NCI-H524 (cell line): ENCODE measurements at places on chromosomes 12 and 14.

DNA sequence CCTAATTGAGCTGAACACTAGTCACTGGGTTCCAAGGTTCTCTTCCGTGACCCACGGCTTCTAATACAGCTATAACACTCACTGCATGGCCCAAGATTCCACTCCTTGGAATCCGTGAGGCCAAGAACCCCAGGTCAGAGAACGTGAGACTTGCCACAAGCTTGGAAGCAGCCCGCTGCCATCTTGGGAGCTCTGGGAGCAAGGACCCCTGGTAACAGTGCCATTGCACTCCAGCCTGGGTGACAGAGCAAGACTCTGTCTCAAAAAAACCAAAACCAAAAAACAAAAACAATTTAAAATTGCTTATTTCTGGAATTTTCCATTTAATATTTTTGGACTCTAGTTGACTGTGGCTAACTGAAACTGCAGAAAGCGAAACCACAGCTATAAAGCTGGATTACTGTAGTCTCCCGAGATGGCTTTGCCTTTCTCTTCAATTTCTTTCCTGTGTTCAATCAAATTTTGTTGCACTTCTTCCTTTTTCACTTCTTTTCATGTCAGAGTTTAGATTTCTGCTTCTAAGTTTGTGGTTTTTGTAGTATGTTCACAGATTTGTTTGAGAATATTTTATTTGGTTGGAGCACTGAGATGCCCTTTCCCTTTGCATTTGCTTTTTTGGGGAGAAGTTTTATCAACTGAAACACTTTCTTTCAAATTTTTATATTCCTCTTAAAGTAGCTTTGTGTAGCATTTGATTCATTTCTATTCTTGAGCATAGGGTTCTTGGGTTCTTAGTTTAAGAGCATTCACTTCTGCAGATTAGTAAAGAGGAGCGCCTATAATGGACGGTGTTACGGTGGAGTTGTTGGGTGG is 44.6 kb downstream of the DDHD1 start:
- no peak for DNase-seq

GRCh38 chr14:26216786-26217185 is 381.0 kb downstream of the NOVA1 start:
- DNase-seq, result no peak

DNA sequence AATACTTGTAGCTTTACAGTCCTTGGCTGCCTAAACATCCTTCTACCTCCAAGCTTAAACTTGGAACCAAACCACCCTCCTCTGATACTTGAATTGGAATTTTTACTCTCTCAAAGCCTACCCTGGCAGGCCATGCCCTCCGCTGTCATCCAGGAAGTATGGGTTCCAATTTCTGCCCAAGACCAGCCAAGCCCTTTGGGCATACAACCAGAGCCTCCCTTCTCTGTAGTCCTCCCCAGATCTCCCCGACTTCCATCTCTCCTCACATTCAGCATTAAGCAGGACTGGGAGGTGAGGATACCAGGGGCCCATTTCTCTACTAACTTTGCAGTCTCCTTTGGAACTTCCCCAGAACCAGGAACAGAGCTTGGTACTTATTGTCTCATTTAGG is 369 bp upstream of the DHH start:
- DNase-seq, result no peak

GRCh38 chr14:68487805-68488590 is 304.9 kb downstream of the ZFP36L1 start:
- DNase-seq, result no peak

GRCh38 chr14:26265170-26265685 is 332.6 kb downstream of the NOVA1 start:
- DNase-seq, result no peak

- DNase-seq, result no peak
Observed at GRCh38 chr14:75315144-75315543, 36.5 kb downstream of the FOS start.

DNA sequence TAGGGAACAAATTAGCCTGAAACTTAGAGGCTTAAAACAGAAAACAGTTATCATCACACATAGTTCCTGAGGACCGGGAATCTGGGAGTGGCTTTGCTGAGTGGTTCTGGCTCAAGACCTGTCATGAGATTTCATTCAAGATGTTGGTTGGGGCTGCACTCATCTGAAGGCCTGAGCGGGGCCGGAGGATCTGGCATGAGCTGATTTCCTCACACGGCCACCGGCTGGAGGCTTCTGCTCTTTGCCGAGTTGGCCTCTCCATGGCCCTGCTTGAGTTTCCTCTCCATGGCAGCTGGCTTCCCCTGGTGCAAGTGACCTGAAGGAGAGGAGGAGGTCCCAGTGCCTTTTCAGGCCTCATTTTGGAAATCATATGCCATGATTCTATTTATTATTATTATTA is 128.1 kb downstream of the PAPOLA start:
- DNase-seq, result no peak

GRCh38 chr14:78614593-78614992 is 444.4 kb downstream of the NRXN3 start:
- DNase-seq, result no peak

DNA sequence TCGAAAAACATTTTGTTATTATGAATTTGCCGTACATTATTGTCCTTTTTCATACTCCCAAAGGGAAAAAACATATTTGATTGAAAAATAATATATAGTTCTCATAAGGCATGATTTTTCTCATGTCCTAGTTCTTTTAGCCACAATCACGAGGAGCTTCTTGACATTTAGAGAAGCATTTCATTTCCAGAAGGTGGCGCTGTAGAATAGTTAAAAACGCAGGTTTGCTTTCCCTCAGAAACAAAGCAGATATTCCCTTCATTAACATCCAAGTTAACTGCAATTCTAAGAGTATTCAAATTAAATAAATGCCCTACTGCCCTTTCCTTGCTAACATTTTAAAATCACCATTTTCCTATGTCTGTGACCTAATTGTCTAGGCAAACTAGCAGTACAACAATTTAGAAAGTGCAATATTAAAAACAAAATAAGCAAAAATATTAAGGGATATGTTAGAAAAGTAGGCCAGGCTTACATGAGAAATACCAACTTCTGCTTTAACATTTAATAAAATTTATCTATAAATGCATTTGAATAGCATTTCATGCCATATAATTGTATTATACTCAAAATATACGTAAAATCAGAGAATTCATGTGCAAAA is 10.9 kb upstream of the PIK3C2G start:
- peak; percentile 75 for DNase-seq

GRCh38 chr12:80154261-80154660 is 54.9 kb downstream of the OTOGL start:
- DNase-seq, result no peak

DNA sequence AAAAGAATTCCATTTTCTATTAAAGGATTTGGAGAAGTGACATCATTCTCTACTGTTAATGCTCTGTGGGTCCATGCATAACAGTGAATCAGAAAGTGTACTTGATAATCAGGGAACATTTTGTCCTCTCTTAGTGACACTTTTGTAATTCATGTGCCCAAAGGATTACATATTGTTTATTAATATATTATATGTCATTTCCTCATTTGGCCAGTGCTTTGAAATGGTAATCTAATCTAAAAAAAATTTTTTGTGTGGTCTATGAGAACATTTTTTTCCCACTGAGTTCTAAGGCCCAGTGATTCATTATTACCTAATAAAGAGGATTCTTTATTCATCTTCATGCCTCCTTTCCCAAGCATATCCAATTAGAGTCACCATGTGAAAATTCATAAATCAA is 79.7 kb upstream of the MYF6 start:
- DNase-seq, result no peak

DNA sequence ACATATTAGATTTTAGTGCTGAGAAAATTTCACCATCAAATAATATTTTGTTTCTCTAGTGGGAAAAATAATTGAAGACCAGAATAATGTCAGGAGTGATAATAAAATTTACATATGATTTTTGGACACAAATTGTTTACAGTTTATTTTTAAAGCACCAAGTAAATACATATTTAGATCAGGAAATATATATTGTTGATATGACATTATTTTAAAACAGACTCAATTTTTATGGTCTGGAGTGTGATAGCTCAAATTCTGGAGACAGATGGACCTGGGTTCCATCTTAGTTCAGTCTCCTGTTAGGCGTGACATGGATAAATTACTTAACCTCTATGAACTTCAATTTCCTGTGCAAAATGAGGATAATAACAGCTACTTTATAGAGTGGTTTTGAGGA is 135.4 kb downstream of the TPH2 start:
- DNase-seq, result peak; percentile 39

DNA sequence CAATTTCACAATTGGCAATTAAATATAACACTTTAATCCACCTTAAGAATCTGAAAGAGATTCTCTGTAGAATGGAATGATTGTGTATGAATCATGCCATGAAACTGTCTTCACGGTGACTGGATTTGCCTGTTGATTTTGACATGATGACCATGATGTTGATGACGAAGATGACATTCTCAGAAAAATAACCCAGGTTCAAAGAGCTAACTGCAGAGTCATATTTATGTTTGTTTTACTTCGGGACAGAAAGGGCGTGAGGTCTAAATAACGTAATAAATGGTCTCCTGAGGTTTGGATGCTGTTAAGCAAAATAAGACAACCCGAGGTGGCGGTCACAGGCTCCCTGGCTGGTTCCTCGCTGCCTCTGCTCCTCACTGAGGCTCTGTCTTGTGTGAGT is 532.0 kb downstream of the TMEM121 start:
- no peak for DNase-seq

DNA sequence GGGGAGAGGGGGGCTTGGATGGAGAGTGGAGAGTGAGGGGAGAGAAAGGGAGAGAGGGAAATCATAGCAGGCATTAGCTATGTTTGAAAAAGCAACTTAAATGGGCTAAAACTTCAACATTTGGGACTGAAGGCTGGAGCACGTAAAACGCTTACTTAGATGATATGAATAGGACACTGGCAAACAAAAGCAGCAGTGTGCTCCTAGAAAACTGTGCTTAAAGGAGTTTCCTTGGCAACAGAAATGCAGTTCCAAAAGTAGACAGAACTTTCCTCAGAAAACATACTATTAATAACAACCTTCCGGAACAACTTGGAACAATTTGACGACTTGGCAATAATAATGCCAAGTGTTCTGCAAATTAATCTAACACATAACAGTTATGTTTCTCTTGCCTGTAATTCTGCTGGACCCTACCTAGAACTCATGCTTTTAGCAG is 235.5 kb upstream of the NPAS3 start:
- DNase-seq, result no peak

DNA sequence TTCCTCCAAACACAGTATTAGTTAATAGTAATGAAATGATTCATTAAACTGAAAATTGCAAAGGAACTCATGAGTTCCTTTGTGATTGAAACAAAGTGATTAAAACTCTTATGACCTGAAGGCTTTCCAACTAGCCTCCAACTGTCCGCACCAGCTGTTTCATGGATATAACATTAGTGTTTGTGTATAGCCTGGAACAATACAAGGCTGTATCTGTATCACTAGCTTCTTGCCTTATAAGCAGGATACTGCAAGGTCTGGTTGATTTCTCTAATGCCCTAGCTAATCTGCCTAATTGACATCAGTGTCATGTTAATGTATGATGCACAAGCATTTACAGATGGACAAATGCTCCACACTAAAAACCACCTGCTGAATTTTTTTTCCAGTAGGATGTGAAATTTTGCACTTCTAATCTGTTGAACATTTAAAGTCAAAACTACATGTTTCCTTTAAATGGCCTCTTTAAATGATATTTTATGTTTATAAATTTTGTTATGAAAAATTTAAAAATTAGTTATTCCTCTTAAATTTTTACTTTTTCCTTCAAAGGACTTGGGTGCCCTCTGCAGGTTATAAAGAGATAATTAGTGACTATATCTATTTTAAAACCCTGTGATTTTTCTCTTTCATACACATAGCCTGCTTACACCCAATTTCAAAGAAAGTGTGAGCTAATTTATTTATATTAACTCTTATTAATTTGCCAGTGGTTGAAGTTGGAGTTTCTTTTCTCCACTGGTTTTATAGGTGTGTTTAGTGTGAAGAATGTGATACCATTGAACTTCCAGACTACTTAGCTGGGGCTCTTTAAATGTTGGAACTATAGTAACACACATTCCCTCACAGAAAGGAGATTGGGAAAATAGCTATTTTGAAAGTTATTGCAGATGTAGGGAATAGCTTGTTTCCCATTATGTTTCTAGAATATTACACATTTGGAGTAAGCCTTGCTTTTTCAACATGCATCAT is 25.4 kb downstream of the AP5M1 start:
- peak; percentile 95 for DNase-seq

- no peak for DNase-seq
Observed at GRCh38 chr12:21354641-21355040, 18.1 kb upstream of the IAPP start.

DNA sequence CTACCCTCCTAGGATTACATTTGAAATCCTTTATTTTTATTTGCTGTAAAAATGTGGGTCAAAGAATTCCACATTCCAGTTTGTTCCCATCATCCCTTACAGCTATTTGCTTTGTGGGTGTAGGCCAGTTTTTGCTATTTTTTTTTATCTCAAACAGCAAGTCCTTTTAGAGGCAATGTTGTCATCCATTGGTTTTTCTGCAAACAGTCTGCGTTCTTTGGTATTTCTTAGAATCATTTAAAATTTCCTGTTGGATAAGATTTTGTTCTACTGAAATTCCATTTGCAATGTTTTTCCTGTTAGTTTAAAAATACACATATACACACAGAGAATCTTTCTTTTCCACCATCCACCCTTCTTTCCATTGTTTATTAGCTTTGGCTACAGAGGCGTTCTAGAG is 53.3 kb upstream of the STK38L start:
- DNase-seq, result no peak
